Dorsolateral prefrontal cortex (tissue), 122 donors: ENCODE measurements at places on chromosomes 7 and 10.

- no peak for DNase-seq
Observed at GRCh38 chr7:139345042-139345441, 3.9 kb downstream of the FMC1 start.

DNA sequence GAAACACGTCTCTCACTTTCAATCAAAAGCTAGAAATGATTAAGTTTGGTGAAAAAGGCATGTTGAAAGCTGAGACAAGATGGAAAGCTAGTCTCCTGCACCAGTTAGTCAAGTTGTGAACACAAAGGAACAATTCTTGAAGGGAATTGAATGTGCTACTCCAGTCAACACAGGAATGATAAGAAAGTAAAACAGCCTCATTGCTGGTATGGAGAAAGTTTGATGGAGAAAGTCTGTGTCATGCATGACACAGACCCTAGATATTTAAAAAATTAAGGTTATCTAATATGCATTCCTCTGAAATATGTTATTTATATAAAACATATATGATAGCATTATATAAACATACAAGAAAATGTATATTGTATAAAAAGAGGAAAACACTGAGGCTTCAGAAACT, 699.4 kb upstream of the FZD8 start:
- no peak for DNase-seq

DNA sequence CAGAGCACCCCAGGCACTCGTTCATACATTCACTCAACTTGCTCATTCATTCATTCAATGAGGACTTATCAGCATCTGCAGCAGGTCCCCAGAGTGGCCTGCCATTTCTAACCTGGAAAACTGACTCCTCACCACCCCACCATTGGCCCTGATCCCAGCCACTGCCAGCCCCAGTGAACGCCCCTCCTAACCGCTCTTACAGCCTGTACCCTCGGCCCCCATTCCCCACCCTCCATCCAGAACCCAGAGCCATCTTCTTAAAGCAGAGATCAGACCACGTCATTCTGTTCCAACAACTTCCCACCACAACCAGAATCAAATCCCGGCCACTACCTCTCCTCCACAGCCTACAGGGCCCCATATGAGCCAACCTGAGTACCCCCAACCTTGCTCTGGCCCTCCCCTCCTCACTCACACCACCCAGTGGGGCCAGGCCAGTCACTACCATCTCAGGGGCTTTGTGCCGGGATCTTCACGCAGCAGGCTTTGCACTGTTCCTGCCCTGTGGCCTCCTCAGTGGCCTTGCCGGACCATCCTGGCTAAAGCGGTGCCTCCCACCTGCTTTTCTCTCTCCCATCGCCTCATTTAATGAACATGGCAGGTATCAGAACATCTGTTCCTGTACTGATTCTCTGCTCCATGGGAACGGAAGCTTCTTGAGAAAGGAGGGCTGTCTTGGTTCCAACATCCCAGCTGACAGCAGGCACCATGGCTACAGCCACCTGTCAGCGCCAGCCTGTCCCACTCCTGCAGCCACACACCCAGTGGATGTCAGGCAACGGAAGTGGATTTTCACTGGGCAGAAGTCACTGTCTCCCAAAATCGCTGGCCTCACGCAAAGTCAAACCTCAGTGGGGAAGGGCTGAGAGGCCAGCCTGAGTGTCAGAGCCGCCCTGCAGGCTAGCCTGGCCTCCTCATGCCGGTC, 45.4 kb downstream of the FAM53B start:
- DNase-seq, result peak; percentile 76

- no peak for DNase-seq
Observed at GRCh38 chr10:61804414-61804813, 97.1 kb upstream of the ARID5B start.

GRCh38 chr7:80324032-80324431, 187.8 kb downstream of the GNAT3 start:
- no peak for DNase-seq

DNA sequence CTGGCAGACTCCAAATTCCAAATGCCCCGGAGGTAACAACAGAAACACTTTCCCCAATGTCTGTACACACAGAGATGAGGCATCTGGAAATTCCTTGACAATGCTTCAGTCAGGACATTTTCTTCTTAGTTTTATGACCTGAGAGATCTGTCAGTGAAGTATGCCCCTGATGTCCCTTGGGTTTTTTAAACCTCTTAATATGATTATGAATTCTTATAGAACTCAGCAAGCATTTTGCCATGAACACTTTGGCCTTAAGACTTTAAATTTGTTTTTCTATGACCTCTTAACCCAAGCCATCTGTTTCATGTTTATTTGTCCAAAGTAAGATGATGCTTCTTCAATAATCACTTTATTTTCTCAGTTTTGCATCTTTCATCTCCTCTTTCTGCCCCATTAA, 1206.2 kb downstream of the GATA3 start:
- no peak for DNase-seq

DNA sequence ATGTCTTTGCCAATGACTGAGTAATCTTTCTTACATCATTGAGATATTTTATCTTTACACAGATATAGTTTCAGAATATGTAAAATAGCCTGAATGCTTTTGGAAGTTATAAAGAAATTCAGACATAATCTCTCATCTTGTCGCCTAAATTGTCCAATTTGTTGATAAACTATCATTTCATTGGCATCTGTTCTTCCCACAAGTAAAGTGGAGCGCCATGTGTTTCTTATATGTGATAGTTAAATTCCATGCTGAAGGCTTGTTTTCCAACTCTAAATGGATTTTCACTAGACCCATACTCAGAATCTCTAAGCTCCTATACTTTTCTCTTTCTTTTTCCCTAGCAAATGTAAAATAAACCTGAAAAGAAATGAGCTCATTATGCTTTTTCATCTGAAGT, 640.1 kb upstream of the MBL2 start:
- DNase-seq, result no peak

GRCh38 chr7:5457245-5457735, 33.7 kb upstream of the TNRC18 start:
- DNase-seq, result no peak
